ENCODE measurements at places on chromosomes 5 and 9. TPM values are rescaled to one million over a fixed set of nuclear protein-coding genes. Genes with fewer than 3 reads are reported as not detected.

DNA sequence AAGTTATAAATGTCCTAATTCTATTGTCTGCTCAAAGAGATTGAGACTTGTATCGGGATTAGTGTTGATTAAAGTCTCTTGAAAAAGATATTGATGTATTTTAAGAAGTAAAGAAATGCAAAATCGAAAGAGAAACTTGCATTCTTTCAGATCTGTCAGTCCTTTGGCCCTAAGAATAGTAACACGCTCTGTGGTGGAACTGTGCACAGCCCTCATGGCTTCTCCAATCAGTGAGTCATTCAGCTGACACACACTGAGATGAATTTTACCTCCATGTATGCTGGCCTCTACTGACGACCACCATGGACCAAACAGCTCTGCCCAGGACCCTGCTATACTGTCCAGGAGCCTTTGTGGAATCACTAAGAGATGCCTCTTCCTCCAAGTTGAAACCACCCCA, 232.4 kb downstream of the ESM1 start:
- no peak for DNase-seq

- no peak for DNase-seq
These were observed 525 bp upstream of the DAPK1 start for GRCh38 chr9:87497080-87497603.

GRCh38 chr5:93748875-93749397, 7.5 kb upstream of the POU5F2 start:
- DNase-seq, result no peak

STPG3 gene
- total RNA-seq, result not detected

DNA sequence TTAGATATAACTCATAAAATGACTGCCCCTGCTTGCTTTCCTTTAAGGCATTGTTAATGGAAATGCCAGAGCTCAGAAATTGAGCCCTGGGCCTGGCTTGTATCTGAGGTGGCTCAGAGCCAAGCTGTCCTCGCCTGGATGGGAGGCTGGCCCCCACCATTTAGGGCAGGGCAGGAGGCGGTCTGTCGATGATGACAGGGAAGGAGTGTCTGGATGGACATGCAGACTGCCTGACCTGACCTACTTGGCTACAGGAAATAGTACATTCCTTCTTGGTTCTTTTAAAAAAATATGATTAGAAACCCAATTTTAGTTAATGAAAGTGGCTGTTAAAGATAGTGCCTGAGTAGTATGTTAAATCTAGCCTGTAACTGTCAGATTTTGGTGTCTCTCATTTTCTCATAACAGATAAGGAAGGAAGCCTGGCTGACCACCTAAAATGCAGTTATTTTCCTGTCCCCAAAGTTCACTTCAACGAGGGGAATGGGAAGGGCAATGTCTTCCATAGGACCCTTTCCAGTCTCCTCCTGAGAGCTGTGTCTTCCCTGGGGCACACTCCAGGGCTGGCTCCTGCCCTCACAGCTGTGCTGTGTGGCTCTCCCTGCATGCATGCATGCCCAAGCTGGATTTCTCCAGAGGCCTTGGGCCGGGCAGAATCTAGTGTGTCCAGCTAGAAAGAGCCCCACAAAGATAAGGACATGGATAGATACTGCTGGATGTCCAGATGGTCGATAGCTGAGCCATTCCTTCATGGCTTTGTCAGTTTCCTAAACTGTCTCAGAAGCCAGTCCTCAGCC, 42.3 kb downstream of the MACROH2A1 start:
- DNase-seq, result no peak

- DNase-seq, result no peak
These were observed 1001.9 kb upstream of the NUDT12 start for GRCh38 chr5:104564530-104564929.

GRCh38 chr5:158351485-158352125, 492.7 kb upstream of the CLINT1 start:
- no peak for DNase-seq

PPP3R2 gene
- not detected for total RNA-seq

PGM5 gene
- 4.2 TPM for total RNA-seq

CCNI2 gene
- not detected for total RNA-seq

MSH3 gene
- 15.9 TPM for total RNA-seq

DNA sequence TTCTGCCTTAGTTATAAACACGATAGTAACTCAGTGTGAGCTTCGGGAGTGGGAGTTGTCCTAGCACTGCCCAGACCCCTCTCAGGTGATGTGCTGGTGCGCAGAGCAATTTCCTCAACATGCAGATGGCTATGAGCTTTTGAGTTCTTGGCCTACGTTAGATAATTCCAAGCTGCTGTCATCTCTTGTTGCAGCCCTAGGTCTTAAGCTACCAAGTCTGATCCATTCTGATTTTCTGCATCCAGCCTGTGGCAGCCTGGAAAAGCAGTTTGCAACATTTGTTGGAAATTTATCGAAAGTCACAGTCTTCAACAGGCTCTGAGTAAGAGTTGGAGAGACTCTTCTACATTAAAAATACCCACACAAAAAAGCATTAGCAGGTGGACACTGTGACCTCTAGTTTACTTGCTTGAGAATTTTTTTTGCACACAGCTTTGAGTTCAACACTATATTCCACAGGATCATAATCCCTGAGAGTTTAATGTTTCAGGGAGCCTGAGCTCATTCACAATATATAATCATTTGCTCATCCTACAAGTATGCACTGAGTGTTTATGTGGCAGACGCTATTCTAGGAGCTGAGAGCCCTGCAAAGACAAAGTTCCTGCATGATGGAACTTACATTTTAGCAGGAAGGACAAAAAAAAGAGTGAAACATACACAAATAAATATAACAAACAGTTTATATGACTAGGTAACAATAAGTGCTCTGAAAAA, 91.6 kb downstream of the UBE2QL1 start:
- DNase-seq, result no peak

- no peak for DNase-seq
These were observed 15.6 kb upstream of the IRF1 start for GRCh38 chr5:132506094-132506692.

- DNase-seq, result no peak
These were observed 69.0 kb downstream of the INVS start for GRCh38 chr9:100167915-100168654.

- DNase-seq, result no peak
These were observed 112.0 kb downstream of the DOCK8 start for GRCh38 chr9:326667-327066.

- peak; percentile 48 for DNase-seq
These were observed 15.8 kb upstream of the SPOUT1 start for GRCh38 chr9:128845186-128845931.

PCDHGA12 gene
- total RNA-seq, result 1.0 TPM

DNA sequence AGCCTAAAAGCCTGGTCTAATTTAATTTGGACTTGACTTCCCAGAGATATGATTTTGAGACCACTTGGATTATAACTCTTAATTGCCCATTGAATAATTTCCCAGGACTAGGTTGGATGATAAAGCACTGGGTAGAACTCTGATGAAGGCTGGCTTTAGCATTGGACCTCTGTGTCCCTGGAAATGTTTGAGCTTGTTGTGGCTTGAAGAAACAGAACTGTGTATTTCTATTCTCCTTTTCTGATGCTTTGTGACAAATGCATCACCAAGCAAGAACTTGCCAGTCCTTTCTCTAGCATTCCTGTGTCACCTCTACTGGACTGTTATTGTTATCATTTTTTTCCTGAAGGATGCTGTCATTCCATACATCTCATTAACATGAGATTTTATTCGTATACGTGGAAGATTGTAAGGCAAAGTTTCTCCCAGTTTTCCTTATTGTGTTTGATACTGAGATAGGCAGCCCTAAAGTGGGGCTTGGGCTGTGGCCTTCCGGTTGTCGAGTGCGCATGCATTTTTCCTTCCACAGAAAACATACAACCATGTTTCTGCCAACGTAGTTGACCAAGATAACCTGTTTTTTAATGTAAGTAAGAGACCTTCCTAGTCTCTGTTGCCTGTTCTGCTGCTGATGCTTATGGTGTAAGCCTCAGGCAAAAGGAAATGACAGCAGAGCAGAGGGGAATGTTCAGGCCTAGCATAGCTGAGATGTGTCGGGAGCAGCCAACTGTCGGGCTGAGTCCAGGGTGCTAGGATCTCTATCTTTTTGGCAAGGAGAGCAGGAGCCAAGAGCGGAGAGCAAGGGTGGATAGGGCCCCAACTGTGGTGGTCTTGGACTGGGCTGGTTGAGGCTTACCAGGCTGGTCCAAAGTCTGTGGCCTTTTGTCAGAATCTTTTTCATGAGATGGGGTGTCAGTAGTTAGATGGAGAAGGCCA, 2.3 kb downstream of the NTRK2 start:
- DNase-seq, result no peak

IFNA1 gene
- not detected for total RNA-seq
